Activated naive CD4-positive, alpha-beta T cell treated with anti-CD3 and anti-CD28 coated beads, Interleukin-2, amount 10 ng/mL, durations not matched to agents 5 hours and 36 hours (primary cell): ENCODE measurements at places on chromosomes 13 and 19. TPM values are rescaled to one million over a fixed set of nuclear protein-coding genes. Genes with fewer than 3 reads are reported as not detected.

Gene KATNAL1
- total RNA-seq, result 16.4 TPM

Gene ZNF296
- total RNA-seq, result 3.1 TPM

Gene CEACAM4
- not detected for total RNA-seq

Gene KRTDAP
- total RNA-seq, result not detected

Gene ELSPBP1
- total RNA-seq, result not detected

Gene SIGLEC5
- total RNA-seq, result not detected

Gene CAB39L
- 2.5 TPM for total RNA-seq

Gene MEF2B
- 2.7 TPM for total RNA-seq

Gene ARL11
- total RNA-seq, result 2.0 TPM

Gene ZSCAN18
- total RNA-seq, result 16.6 TPM

Gene WDR87
- not detected for total RNA-seq

Gene CLC
- total RNA-seq, result 1.5 TPM

Gene SLC25A41
- not detected for total RNA-seq

Gene LHFPL6
- not detected for total RNA-seq

Gene SBK2
- total RNA-seq, result not detected

Gene RPL18
- total RNA-seq, result 2,122 TPM

Gene UHRF1
- 83.9 TPM for total RNA-seq

Gene IGFL2
- total RNA-seq, result not detected

Gene ZNF285
- 1.2 TPM for total RNA-seq
